ENCODE measurements at places on chromosomes 11 and 22.

- no peaks in the 10 kb centered on the region for H3K36me3 ChIP-seq
- DNase-seq = no peak
- no peak overlapping the region for H3K27ac ChIP-seq
- H3K4me3 ChIP-seq = no peak overlapping the region
- no peaks in the 10 kb centered on the region for H3K4me1 ChIP-seq
These were observed 74.6 kb downstream of the TENM4 start for GRCh38 chr11:79366218-79366617.

DNA sequence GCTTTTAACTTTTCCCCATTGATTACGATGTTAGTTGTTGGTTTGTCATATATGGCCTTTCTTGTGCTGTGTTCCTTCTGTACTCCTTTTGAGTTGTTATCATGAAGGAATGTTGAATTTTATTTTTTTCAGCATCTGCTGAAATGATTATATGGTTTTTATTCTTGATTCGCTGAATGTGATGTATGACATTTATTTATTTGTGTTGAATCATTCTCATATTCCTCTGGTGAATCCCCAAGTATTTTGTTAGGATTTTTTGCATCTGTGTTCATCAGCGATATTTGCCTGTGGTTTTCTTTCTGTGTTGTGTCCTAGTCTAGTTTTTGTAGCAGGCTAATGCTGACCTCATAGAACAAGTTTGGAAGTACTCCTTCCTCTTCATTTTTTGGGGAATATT lies 78.2 kb downstream of the GGT1 start:
- no peak overlapping the region for H3K27ac ChIP-seq
- H3K4me1 ChIP-seq = no peaks in the 10 kb centered on the region
- no peaks in the 10 kb centered on the region for H3K36me3 ChIP-seq
- peaks cover 26% of the 10 kb centered on the region for H3K27me3 ChIP-seq

DNA sequence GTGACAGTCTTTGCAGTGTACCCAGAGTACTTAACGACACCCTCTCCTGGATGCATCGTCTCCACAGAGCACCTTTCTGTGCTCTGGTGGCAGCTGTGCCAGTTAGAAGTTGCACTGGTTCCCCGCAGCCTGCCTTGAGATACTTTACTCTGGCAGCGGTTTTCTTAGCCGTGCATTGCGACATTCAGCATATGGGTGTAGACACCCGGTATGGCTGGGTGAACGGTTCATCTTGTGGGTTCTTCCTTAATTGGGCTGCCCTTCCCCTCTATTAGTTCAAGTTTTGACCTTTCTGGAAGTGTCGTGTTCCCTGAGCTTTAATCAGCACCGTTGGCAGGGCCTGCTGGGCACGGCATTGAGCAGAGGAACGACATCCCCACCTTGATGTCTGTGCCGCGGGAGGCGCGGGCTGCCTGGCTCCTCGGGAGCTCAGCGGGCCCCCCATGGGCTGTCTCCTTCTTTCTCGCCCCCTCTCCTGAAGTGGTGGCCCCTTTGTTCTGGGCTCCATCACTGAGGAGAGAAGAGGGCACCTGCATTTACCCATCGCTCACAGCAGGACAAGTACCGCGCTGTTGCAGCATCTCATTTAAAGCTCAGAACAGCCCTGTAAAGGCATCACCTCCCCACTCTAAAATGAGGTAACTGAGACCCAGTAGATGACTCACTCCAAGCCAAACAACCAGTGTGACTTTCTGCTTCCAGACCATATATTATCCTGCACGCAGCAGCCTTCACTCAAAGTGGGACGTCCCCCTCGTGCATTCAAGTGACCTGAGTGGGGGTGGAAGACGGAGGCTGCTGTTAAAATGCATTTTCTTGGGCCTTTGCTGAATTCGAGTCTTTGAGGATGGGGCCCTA lies 13.3 kb downstream of the FAM83F start:
- peak overlapping the region; percentile 65 for H3K27ac ChIP-seq
- no peak overlapping the region for H3K4me3 ChIP-seq
- H3K36me3 ChIP-seq = no peaks in the 10 kb centered on the region
- peaks cover 11% of the 10 kb centered on the region for H3K27me3 ChIP-seq
- no peaks in the 10 kb centered on the region for H3K4me1 ChIP-seq

- no peak overlapping the region for H3K27ac ChIP-seq
- no peaks in the 10 kb centered on the region for H3K36me3 ChIP-seq
- no peak for DNase-seq
- H3K4me3 ChIP-seq = no peak overlapping the region
These were observed 76.7 kb downstream of the BMAL1 start for GRCh38 chr11:13354335-13354734.

GRCh38 chr11:25860677-25861450 lies 471.1 kb upstream of the ANO3 start:
- H3K4me3 ChIP-seq = no peak overlapping the region
- H3K36me3 ChIP-seq = no peaks in the 10 kb centered on the region
- H3K4me1 ChIP-seq = no peaks in the 10 kb centered on the region
- DNase-seq = no peak
- H3K27me3 ChIP-seq = no peaks in the 10 kb centered on the region

DNA sequence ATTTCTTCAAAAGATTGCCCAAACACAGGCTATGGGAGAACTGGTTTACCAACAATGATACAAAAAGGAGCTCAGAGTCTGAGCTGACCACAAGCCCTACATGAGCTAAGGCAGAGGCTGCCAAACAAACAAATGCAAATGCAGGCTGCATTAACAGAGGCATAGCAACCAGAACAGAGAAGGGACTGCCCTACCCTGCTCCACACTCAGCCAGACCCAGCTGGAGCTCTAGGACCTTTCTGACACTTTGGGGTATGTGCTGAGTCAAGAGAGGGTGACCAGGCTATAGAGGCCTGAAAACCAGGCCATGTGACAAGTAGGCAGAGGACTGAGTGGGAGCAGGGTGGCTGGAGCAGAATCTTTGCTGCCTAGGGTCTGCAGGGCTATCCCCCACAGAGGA lies 17.8 kb upstream of the P2RY2 start:
- no peaks in the 10 kb centered on the region for H3K27me3 ChIP-seq
- no peak overlapping the region for H3K4me3 ChIP-seq
- peaks cover 3% of the 10 kb centered on the region for H3K4me1 ChIP-seq
- no peaks in the 10 kb centered on the region for H3K36me3 ChIP-seq
- H3K27ac ChIP-seq = peak overlapping the region; percentile 83

- H3K27me3 ChIP-seq = no peaks in the 10 kb centered on the region
- no peak overlapping the region for H3K4me3 ChIP-seq
- no peaks in the 10 kb centered on the region for H3K36me3 ChIP-seq
- H3K4me1 ChIP-seq = no peaks in the 10 kb centered on the region
- DNase-seq = no peak
These were observed 170.6 kb downstream of the BARX2 start for GRCh38 chr11:129546266-129546665.

All from left lung (tissue), 14 donors.